Activated CD4-positive, alpha-beta T cell treated with anti-CD3 and anti-CD28 coated beads, Interleukin-2, amount 10 ng/mL, durations not matched to agents 24 days and 14 days (primary cell): ENCODE measurements at places on chromosomes 1 and 21. TPM values are rescaled to one million over a fixed set of nuclear protein-coding genes. Genes with fewer than 3 reads are reported as not detected.
A peak's percentile ranks its signal among the peaks of the same experiment; 100 is the strongest.

DNA sequence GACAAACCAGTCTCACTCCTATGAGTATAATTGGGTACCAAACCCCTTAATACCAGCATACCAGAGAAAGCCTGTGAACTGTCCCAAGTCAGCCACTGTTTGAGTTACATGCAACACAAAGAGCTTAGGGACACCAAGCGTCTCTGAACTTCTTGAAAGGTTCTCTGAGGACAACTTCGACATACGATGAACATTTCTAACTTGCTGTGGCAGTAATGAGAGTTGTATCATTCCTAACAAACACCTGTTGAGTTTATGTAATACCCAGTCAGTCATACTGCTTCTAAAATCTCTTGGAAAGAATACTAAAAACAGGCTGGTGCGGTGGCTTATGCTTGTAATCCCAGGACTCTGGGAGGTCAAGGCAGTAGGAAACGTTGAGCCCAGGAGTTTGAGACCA is 18.4 kb downstream of the CCT8 start:
- DNase-seq: no peak
- H3K4me1 ChIP-seq: no peaks in the 10 kb centered on the region
- no peaks in the 10 kb centered on the region for H3K27me3 ChIP-seq
- H3K27ac ChIP-seq: no peak overlapping the region
- peaks cover 36% of the 10 kb centered on the region for H3K36me3 ChIP-seq

DNA sequence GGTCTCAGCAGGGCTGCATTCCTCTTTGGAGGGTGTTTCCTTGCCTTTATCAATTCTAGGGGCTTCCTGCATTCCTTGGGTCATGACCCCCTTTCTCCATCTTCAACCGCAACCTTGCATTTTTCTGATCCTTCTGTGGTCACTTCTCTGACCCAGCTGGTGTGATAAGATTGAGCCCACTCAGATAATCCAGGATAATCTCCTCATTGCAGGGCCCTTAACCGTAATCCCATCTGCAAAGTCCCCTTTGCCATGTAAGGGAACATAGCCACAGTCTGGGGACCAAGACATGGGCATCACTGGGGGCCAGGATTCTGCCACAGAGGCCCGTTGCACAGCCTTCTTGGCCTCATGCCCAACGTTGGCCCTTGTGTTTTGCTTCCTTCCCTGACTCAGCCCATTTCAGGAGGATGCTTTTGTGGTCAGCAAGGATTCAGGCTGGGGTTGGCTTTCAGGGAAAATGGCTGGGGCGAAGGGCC is 35.0 kb upstream of the IL19 start:
- no peaks in the 10 kb centered on the region for H3K27me3 ChIP-seq
- DNase-seq: no peak

GRCh38 chr1:224733027-224733911 is 117.2 kb downstream of the CNIH3 start:
- no peak overlapping the region for H3K27ac ChIP-seq
- H3K4me3 ChIP-seq: no peak overlapping the region
- peaks cover 3% of the 10 kb centered on the region for H3K27me3 ChIP-seq
- H3K36me3 ChIP-seq: no peaks in the 10 kb centered on the region

DNA sequence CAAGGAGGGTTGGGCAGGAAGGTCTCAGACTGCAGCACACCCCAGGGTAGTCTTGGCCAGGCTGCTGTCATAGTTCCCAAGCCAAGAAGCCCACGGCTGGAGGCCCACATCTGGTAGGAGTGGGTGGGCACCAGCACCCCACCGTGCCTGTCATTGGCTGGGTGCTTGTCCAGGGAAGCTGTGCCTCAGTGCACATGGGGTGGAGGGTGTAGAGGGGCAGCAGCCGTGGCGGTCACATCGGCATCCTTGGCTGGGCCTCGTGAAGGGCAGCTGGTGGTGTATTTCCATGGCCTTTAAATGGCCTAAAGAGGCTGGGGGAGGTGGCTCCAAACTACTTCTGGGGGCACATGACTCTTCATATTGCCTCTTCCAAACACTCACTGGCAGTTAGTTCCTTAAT is 119.6 kb upstream of the USP24 start:
- H3K27ac ChIP-seq: no peak overlapping the region
- H3K36me3 ChIP-seq: no peaks in the 10 kb centered on the region
- H3K4me1 ChIP-seq: peaks cover 7% of the 10 kb centered on the region
- no peak for DNase-seq
- no peak overlapping the region for H3K4me3 ChIP-seq

- H3K4me1 ChIP-seq: no peaks in the 10 kb centered on the region
- H3K27me3 ChIP-seq: no peaks in the 10 kb centered on the region
- no peak overlapping the region for H3K27ac ChIP-seq
These were observed 1279.6 kb downstream of the KCNT2 start for GRCh38 chr1:195328681-195329080.

- H3K36me3 ChIP-seq: peaks cover 63% of the 10 kb centered on the region
- H3K4me3 ChIP-seq: peak overlapping the region; percentile 78
- H3K27me3 ChIP-seq: no peaks in the 10 kb centered on the region
- peaks cover 35% of the 10 kb centered on the region for H3K4me1 ChIP-seq
- H3K27ac ChIP-seq: peak overlapping the region; percentile 38
These were observed 59.9 kb downstream of the ZBTB17 start for GRCh38 chr1:15915991-15916390.

GRCh38 chr1:64309431-64309831 is 106.0 kb downstream of the UBE2U start:
- no peak overlapping the region for H3K4me3 ChIP-seq
- no peaks in the 10 kb centered on the region for H3K36me3 ChIP-seq
- no peak overlapping the region for H3K27ac ChIP-seq
- H3K4me1 ChIP-seq: no peaks in the 10 kb centered on the region
- no peak for DNase-seq
- no peaks in the 10 kb centered on the region for H3K27me3 ChIP-seq

GRCh38 chr1:17141441-17142197 is 22.4 kb upstream of the PADI2 start:
- no peak for DNase-seq
- H3K36me3 ChIP-seq: no peaks in the 10 kb centered on the region
- peaks cover 7% of the 10 kb centered on the region for H3K27me3 ChIP-seq
- H3K4me3 ChIP-seq: no peak overlapping the region

DNA sequence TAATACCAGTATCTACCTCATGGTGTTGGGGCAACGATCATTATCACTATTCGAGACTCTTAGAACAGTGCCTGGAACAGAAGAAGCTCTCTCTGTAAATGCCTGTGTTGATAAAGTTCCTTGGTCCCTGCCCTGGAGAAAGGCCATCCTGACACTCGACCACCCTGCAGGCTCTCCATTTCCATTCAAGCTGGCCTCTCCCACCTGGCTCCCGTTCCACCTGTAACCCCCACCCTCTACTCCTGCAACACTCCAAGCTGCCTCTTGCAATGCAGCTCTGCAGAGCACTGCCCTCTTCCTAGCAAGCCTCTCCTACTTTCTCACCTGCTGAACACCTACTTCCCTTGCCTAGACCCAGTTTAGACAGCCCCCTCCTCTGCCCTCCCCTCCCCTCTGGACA is 6.1 kb downstream of the SPOCD1 start:
- H3K4me3 ChIP-seq: no peak overlapping the region
- no peaks in the 10 kb centered on the region for H3K36me3 ChIP-seq
- peaks cover 8% of the 10 kb centered on the region for H3K27me3 ChIP-seq
- H3K4me1 ChIP-seq: peaks cover 3% of the 10 kb centered on the region
- no peak overlapping the region for H3K27ac ChIP-seq

- no peak overlapping the region for H3K27ac ChIP-seq
- H3K4me1 ChIP-seq: no peaks in the 10 kb centered on the region
- no peaks in the 10 kb centered on the region for H3K36me3 ChIP-seq
These were observed 64.8 kb downstream of the MARK1 start for GRCh38 chr1:220592714-220593113.

DNA sequence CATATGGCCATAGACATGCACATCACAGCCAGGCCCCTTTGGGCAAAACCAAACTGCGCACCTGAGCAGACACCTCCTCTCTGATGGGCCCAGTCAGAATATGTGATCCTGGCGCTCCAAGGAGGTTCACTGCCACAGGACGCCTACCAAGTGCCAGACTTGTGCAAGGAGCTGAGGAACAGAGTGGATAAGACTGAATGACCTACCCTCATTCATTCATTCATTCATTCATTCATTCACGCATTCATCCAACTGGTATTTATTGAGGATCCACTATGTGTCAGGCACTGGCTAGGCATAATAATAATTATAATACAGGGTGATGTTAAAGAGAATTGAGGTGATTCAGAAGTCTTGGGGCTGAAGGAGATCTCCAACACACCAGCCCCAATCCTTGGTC is 2.4 kb upstream of the IGSF21 start:
- no peak overlapping the region for H3K27ac ChIP-seq
- no peak overlapping the region for H3K4me3 ChIP-seq
- peaks cover 36% of the 10 kb centered on the region for H3K27me3 ChIP-seq

- H3K27ac ChIP-seq: no peak overlapping the region
- no peak for DNase-seq
- no peaks in the 10 kb centered on the region for H3K36me3 ChIP-seq
- no peak overlapping the region for H3K4me3 ChIP-seq
- H3K27me3 ChIP-seq: peaks cover 9% of the 10 kb centered on the region
These were observed 160.5 kb downstream of the FOXD2 start for GRCh38 chr1:47598357-47598756.

DNA sequence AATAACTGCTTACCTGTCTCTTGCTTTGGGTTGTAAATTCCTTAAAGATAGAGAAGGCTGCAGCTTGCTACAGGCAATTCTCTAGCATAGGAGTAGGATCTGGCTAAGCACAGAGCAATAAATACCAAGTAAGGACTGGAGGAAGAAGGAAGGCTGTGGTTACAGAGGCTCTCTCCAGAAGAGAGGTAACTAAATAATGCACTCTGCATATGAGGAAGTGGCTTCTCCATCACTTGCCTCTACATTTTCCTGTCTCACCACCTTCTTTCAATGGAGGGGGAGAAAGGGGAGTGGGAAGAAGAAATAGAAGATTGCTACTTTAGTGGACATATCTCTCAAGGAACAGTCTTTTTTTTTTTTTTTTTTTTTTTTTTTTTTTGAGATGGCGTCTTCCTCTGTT is 60.9 kb upstream of the LAX1 start:
- H3K4me1 ChIP-seq: peaks cover 14% of the 10 kb centered on the region
- no peaks in the 10 kb centered on the region for H3K27me3 ChIP-seq
- H3K36me3 ChIP-seq: peaks cover 71% of the 10 kb centered on the region
- H3K4me3 ChIP-seq: no peak overlapping the region
- DNase-seq: no peak
- H3K27ac ChIP-seq: no peak overlapping the region

- H3K27ac ChIP-seq: no peak overlapping the region
- H3K36me3 ChIP-seq: no peaks in the 10 kb centered on the region
- H3K4me3 ChIP-seq: no peak overlapping the region
- no peak for DNase-seq
These were observed 177.8 kb downstream of the GIPC2 start for GRCh38 chr1:78223417-78224215.

DNA sequence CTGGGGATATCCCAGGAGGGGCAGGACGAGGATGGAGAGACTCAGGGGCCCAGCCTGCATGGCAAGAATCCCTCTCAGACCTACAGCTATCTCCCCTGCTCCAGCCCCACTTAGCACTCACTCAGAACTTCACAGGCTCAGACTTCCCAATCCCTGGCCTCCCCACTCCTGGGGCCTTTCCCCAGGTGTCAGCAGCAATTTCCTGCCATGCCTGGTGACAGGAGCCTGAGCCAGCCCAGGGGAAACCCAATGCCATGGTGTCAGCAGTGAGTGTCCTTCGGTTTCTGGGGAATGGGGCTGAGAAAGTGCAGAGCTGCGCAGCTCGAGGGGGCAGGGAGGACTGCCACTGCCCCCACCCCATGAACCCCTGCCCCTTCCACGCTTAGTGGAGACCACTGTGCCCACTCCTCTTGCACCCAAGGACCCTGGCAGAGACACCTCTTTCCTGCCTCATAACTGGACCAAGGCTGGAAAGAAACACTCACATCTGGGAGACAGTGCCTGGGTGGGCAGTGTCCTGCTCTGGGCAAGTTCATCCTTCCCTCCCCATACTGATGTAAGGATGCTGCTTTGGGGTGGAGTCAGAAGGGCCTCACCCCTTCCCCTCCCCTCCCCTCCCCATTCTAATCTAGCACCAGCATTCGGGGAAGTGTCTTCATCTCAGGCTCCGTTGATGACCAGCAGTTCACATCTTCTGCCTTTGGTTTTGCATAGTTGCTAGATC is 17.1 kb upstream of the UBL4B start:
- H3K27ac ChIP-seq: no peak overlapping the region
- H3K36me3 ChIP-seq: no peaks in the 10 kb centered on the region
- no peak for DNase-seq

DNA sequence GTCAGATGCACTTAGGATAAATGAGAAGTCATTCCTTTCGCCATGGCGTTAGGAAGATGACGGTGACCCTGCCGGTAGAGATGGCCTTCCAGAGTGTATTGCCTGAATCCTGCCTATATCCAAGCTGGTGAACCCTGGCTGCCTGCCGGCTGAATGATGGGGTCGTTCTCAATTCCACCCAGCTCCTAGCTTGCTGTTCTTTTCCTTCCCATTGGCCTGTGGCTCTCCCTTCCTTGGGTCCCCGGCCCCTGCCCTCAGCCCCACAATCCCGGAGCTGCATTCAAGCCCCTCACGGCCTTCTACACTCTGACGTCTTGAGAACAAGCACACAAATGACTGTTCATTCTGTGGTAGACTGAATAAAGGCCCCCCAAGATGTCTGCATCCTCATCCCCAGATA is 28.2 kb upstream of the ZBTB21 start:
- H3K4me3 ChIP-seq: no peak overlapping the region
- H3K36me3 ChIP-seq: no peaks in the 10 kb centered on the region
- H3K4me1 ChIP-seq: no peaks in the 10 kb centered on the region
- H3K27me3 ChIP-seq: peaks cover 6% of the 10 kb centered on the region

DNA sequence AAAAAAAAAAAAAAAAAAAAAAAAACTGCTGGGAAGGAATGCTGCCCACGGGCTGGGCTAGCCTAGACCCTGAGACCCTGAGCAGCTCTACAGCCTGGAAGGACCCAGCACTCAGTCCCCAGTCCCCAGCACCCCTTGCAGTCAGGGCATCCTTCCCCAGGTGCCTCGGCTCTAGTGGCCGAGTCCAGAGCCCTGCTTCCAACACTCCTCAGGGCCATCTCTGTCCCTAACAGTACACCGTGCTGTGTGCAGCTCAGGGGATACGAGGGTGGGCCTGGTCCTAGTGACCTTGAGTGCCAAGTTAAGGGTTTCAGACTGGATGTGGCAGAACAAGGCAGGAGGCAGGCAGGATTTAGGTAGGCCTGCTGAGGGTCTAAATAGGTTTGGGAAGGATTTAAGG is 50.2 kb upstream of the LRP8 start:
- no peaks in the 10 kb centered on the region for H3K36me3 ChIP-seq
- peaks cover 25% of the 10 kb centered on the region for H3K27me3 ChIP-seq
- DNase-seq: no peak

The FAM110D gene
- 0.07 and 0.09 TPM in 2 replicates for total RNA-seq

The MNDA gene
- total RNA-seq: not detected in 2 replicates

The CFHR3 gene
- not detected in 2 replicates for total RNA-seq

The PCBP3 gene
- 7.5 and 9.7 TPM in 2 replicates for total RNA-seq

The CBR3 gene
- total RNA-seq: 17.2 and 19.8 TPM in 2 replicates

The TRPM2 gene
- total RNA-seq: 9.1 and 9.8 TPM in 2 replicates

The SLC9C2 gene
- not detected in 2 replicates for total RNA-seq

The PRAMEF26 gene
- total RNA-seq: not detected in 2 replicates

The ACOT11 gene
- total RNA-seq: 1.3 and 1.6 TPM in 2 replicates

The MPZ gene
- 2.8 and 3.0 TPM in 2 replicates for total RNA-seq

The NR1I3 gene
- not detected in 2 replicates for total RNA-seq

The PLA2G5 gene
- not detected in 2 replicates for total RNA-seq

The PRKAA2 gene
- total RNA-seq: not detected in 2 replicates
